ENCODE measurements at places on chromosomes 1 and 21.

DNA sequence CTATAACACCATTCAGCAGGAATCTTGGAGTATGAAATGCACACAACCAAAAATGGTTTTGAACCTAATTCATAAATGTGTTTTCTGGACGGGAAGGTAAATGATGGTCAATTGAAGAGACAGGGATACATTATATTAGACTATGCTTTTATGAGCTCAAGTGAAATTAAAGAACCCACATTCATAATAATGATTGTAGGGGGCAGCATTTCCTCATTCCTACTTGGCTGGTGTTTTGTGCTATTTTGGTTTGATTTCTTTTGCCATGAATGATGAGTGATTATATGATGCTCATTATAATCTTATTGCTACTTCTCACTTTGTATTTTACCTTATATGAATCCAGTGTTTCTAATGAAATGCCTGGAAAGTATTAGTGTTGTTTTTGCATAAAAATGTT, 372 bp downstream of the OR2L3 start:
- H3K36me3 ChIP-seq, result no peaks in the 10 kb centered on the region
- H3K4me3 ChIP-seq, result no peak overlapping the region
- H3K27me3 ChIP-seq, result no peaks in the 10 kb centered on the region
- H3K27ac ChIP-seq, result no peak overlapping the region
- DNase-seq, result no peak

DNA sequence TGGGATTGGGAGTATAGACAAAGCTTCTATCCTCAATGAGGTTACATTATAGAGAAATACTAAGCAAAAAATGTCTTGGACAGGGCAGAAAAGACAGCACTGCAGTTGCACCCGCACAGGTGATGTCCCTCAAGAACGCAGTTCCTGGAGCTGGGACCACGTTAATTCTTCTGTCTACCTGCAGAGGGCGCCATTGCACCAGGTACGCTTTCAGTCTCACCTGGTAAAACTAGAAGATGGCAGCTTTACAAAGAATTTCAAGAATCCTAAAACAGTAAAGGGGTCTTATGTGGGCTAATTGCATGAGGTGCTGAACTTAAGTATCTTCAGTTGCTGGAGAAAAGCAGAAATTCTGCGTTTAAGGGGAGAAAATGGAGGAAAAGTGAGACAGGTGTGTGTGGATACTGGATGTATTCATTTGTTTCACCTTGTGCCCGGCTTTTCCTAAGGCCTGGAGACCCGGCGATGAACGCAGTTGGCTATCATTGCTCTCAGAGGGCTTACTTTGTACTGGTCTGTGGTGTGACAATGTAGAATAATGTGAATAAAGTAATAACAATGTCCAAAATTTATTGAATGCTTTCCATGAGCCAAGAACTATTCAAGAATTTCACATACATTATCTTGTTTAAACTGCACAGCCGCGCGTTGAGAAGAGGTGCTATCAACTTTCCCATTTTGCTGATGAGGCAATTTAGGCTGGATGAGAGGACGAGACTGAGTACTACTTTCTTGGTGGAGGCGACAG, 276.3 kb upstream of the GREM2 start:
- no peak overlapping the region for H3K4me3 ChIP-seq
- no peak for DNase-seq
- H3K27me3 ChIP-seq, result no peaks in the 10 kb centered on the region
- no peaks in the 10 kb centered on the region for H3K36me3 ChIP-seq
- no peak overlapping the region for H3K27ac ChIP-seq

- H3K4me1 ChIP-seq, result no peaks in the 10 kb centered on the region
- no peak overlapping the region for H3K27ac ChIP-seq
- H3K27me3 ChIP-seq, result no peaks in the 10 kb centered on the region
- DNase-seq, result no peak
These were observed 239.6 kb upstream of the BEND5 start for GRCh38 chr1:49016030-49016977.

DNA sequence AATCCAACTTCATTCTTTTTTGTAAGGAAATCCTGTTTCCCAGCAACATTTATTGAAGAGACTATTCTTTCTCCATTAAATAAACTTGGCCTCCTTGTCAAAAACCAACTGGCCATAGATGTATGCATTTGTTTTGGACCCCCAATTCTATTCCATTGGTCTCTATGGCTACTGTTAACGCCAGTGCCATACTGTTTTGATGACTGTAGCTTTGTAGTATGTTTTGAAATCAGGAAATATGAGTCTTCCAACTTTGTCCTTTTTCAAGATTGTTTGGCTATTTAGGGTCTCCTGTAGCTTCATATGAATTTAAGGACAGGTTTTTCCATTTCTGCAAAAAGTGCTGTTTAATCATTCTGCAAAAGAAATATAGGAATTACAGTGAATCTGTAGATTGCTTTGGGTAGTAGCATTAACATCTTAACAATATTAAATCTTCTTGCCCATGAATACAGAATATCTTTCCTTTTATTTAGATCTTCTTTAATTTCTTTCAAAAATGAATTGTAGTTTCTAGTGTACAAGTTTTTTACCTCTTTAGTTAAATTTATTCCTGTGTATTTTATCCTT, 61.3 kb downstream of the ITGB3BP start:
- H3K4me1 ChIP-seq, result peaks cover 3% of the 10 kb centered on the region
- no peak overlapping the region for H3K4me3 ChIP-seq
- H3K27ac ChIP-seq, result no peak overlapping the region

GRCh38 chr1:63563745-63564144, 29.5 kb upstream of the PGM1 start:
- no peaks in the 10 kb centered on the region for H3K4me1 ChIP-seq
- H3K27ac ChIP-seq, result no peak overlapping the region
- no peak overlapping the region for H3K4me3 ChIP-seq
- no peaks in the 10 kb centered on the region for H3K27me3 ChIP-seq
- peaks cover 14% of the 10 kb centered on the region for H3K36me3 ChIP-seq

GRCh38 chr1:176786274-176786673, 323.3 kb downstream of the PAPPA2 start:
- no peaks in the 10 kb centered on the region for H3K27me3 ChIP-seq
- no peaks in the 10 kb centered on the region for H3K36me3 ChIP-seq
- H3K27ac ChIP-seq, result no peak overlapping the region
- no peaks in the 10 kb centered on the region for H3K4me1 ChIP-seq
- H3K4me3 ChIP-seq, result no peak overlapping the region

- no peaks in the 10 kb centered on the region for H3K27me3 ChIP-seq
- H3K27ac ChIP-seq, result no peak overlapping the region
- no peaks in the 10 kb centered on the region for H3K4me1 ChIP-seq
- H3K4me3 ChIP-seq, result no peak overlapping the region
These were observed 124.6 kb downstream of the KIF26B start for GRCh38 chr1:245279346-245279745.

DNA sequence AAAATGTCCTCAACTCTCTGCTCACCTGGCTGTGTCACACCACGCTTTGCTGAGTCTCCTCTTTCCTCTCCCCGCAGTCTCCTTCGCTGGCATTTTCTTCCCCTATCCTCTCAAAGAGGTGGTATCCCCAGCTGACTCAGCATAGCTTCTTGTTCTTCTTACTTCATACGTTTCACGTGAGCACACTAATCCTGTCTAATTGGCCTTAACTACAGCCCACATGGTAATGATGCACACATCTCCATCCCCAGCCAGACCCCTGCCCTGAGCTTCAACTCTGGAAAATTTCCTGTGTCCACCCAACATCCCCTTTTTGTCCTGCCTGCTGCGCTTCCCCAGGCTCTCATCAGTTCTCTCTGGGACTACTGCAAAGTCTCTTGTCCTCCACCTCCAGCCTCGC, 169.8 kb downstream of the TTLL7 start:
- H3K27ac ChIP-seq, result no peak overlapping the region
- H3K27me3 ChIP-seq, result no peaks in the 10 kb centered on the region
- no peak for DNase-seq
- H3K4me1 ChIP-seq, result no peaks in the 10 kb centered on the region

DNA sequence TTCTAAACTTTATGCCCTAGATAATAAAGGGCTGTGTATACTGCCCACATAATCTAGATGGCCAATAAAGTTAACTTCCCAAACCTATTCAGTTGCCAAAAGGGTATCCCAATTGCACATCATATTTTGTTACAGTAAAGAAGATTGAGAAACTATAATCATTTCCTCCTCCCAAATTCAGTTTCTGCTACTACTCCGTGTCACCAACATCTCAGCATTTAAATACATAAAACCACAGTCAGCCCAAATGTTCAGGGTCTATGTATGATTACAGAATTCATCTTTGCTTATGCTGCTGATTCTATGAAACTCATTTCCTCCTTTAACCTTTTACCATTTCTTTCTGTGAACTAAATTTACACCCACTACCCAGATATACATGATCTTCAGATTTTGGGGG, 28.6 kb downstream of the NRIP1 start:
- H3K27ac ChIP-seq, result no peak overlapping the region
- no peak for DNase-seq
- no peak overlapping the region for H3K4me3 ChIP-seq

GRCh38 chr21:42508371-42508770, 5.3 kb upstream of the SLC37A1 start:
- H3K27ac ChIP-seq, result no peak overlapping the region
- peaks cover 5% of the 10 kb centered on the region for H3K4me1 ChIP-seq
- H3K36me3 ChIP-seq, result no peaks in the 10 kb centered on the region

DNA sequence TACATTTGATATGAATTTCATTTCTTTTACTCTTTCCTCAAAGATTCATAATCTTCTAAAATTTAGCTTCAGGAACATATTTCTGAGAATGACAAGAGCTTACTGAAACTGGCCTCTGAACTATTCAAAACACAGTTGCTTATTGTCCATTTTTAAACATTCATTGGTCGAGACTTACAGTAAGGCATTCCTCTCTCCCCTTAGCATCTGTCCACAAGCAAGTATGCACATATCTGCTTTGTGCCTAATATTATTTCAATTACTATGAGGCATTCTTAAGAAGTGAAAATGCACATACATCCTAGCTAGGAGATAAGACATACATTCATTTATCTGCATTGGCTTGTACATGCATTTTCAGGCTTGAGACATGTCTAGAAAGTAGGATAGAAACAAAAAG, 488.7 kb downstream of the PTBP2 start:
- H3K4me1 ChIP-seq, result no peaks in the 10 kb centered on the region
- no peak overlapping the region for H3K27ac ChIP-seq
- no peaks in the 10 kb centered on the region for H3K36me3 ChIP-seq

DNA sequence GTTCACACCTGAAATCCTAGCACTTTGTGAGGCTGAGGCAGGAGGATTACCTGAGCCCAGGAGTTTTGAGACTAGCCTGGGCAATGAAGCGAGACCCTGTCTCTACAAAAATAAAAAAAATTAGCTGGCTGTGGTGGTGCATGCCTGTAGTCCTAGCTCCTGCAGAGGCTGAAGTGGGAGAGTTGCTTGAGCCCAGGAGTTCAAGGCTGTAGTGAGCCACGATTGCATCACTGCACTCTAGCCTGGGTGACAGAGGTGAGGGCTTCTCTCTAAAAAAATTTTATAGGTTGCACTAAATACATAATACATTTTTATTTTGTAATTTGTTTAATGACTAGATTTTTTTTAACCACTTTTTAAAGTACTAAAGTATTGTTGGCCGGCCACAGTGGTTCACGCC, 6.1 kb downstream of the PARK7 start:
- peaks cover 70% of the 10 kb centered on the region for H3K36me3 ChIP-seq
- H3K27me3 ChIP-seq, result no peaks in the 10 kb centered on the region
- DNase-seq, result no peak
- H3K4me3 ChIP-seq, result no peak overlapping the region
- no peak overlapping the region for H3K27ac ChIP-seq

DNA sequence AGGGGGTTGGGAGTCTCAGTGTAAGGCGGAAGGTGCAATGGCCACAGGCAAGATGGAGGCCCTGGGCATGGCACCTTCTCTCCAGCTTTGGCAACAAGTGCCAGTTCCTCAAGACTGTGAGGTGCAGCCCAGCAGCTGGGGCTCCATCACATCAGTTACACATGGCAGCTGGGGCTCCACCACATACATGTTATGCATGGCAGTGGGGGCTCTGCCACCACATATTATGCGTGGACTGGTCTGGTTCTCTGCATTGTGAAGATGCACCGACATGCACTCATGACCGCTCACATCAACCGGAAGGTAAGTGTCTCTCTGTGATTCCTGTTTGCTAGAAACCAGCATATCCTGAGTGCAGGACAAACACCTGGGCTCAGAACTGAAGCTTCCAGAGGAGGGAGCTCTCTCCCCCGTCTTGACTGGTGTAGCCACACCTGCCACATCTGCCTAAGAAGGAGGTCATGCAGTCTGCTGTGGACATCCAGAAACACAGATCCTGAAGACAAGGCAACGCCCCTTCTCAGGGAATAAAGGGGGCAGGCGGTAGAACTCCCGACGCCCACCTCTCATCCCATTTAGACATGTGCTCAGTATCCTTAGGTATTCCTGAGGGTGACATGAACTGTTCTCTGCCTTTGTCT, 104.1 kb upstream of the TMPRSS2 start:
- no peak for DNase-seq
- peaks cover 6% of the 10 kb centered on the region for H3K27me3 ChIP-seq
- H3K4me1 ChIP-seq, result peaks cover 2% of the 10 kb centered on the region
- H3K27ac ChIP-seq, result no peak overlapping the region
- H3K4me3 ChIP-seq, result no peak overlapping the region

GRCh38 chr21:33063907-33064622, 5.9 kb upstream of the OLIG1 start:
- no peak overlapping the region for H3K27ac ChIP-seq
- peaks cover 1% of the 10 kb centered on the region for H3K4me1 ChIP-seq
- no peak overlapping the region for H3K4me3 ChIP-seq
- DNase-seq, result no peak
- no peaks in the 10 kb centered on the region for H3K36me3 ChIP-seq
- peaks cover 60% of the 10 kb centered on the region for H3K27me3 ChIP-seq

DNA sequence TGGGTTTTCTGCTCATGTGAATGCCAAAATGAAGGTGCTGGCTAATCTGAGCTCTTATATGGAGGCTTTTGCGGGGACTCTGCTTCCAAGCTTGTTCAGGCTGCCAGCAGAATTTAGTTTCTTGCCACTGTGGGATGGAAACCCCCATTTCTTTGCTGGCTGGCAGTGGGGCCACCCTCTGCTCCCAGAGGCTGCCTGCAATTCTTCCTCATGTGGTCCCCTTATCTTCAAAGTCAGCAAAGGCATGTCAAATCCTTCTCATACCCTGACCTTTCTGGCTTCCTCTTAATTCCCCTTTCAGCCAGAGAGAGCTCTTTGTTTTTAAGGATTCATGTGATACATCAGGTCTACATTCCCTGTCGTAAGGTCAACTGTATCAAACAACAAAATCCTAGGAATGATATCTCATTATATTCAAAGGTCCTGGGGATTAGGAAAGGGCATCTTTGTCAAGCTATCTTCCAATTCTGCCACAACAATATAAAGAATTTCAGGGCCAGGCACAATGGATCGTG, 5.2 kb upstream of the GPR161 start:
- H3K36me3 ChIP-seq, result peaks cover 3% of the 10 kb centered on the region
- H3K4me1 ChIP-seq, result peaks cover 10% of the 10 kb centered on the region
- no peak for DNase-seq
- peaks cover 30% of the 10 kb centered on the region for H3K27me3 ChIP-seq
- no peak overlapping the region for H3K4me3 ChIP-seq

DNA sequence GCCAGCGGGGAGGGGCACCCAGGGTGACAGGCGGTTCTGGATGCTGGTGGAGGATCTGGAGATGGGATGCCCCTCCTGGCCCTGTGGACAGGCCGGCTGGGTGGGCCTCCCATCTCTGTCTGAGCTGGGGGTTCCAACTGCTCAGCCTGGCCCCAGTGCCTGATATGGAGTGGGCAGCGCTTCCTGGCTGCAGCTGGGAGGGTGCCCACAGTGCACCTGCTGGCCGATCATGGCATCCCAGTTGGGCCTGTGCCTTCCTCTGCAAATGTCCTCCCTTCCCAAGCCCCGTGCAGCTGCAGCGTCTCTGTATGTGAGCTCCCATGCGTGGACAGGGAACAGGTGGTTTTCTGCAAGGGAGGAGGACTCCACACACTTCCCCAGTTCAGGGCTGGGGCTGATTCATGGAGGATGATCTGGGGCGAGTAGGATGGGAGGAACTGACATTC, 2.1 kb downstream of the PFKL start:
- no peak for DNase-seq
- peak overlapping the region; percentile 84 for H3K4me3 ChIP-seq
- peaks cover 13% of the 10 kb centered on the region for H3K36me3 ChIP-seq
- peaks cover 42% of the 10 kb centered on the region for H3K4me1 ChIP-seq

Measured in T-helper 2 cell treated with Interferon-gamma antibody and Interleukin-4, amounts not matched to agents 5 μg/mL and 100 μg/mL, for 36 hours (primary cell).